Tibial nerve (tissue), 4 donors: ENCODE measurements at places on chromosomes 1 and 21. TPM values are rescaled to one million over a fixed set of nuclear protein-coding genes. Genes with fewer than 3 reads are reported as not detected.

OR2L2 gene
- not detected for total RNA-seq

MYOM3 gene
- 0.60 TPM for total RNA-seq

RHBG gene
- not detected for total RNA-seq

DNA sequence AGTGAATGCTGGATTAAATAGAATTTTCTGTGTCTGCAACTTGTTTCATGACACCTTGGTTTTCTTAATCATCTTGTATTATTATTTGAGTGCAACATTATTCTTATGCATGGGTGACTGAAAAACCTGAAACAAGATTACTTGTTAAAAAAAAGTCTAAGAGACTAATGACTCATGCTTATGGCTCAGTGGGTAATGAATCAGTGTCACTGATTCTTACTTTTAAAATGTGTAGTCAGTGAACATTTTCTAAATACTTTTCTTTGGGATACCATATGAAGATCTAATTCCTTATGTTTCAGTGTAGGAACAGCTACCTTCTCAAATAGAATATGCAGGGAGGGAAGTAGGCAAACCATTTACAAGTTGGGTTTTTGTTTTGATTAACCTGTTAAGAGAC, 65.5 kb downstream of the PRKAA2 start:
- no peak for DNase-seq

- no peak for DNase-seq
Observed at GRCh38 chr1:30049748-30050296, 673.6 kb downstream of the MATN1 start.

GRCh38 chr1:20603504-20604464, 14.9 kb downstream of the CDA start:
- no peak for DNase-seq

DNA sequence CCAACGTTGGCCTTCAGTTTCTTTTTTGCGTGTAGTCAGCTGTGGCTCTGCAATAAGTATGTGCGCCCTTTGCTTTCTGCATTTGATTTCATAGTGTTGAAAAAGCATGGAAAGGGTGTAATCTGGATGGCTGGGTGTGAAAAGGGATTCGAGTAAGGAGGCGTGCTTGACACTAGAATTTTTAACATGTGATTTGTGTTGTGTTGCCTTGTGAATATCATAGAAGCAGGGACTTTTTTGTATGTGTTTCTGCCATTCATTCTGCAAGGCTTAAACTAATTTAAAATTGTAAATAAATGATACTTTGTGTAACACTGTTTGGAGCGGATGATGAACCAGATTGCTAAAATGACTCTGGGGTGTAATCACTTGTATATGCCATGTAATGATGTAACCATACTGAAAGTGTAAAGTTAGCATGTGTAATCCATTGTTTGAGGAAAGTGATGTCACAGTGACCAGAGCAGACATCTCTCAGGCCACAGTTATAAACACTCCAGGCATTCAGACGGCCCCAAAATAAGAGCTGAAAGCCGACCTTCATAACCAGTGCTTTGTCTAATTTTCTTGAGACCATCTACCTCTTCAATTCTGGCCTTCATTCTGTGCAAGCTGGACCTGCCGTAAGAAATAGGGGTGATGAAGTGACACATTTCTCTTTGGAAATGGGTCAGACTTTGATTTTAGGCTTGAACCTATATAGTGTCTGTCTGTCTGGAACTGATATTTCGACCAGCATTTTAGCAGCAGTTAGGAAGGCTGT, 618 bp downstream of the SH3BGR start:
- DNase-seq, result no peak

DNA sequence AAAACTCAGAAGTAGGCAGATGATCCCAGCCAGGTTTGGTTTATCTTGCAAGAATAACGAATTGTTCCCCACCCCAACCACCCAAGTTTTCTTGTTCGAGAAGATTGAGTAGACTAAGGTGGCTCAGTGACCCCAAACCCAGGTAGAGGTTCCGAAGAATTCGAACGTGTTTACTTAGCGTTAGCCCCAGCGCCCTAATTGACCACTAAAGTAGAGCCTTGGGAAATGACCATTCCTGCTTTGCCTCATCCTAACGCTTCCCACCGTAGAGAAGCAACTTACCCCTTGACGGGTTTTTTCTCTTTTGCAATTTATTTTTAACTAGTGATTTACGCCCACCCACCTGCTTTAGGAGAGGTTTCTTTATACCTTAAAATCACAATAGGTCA, 870 bp downstream of the FBXO28 start:
- DNase-seq, result no peak

DNA sequence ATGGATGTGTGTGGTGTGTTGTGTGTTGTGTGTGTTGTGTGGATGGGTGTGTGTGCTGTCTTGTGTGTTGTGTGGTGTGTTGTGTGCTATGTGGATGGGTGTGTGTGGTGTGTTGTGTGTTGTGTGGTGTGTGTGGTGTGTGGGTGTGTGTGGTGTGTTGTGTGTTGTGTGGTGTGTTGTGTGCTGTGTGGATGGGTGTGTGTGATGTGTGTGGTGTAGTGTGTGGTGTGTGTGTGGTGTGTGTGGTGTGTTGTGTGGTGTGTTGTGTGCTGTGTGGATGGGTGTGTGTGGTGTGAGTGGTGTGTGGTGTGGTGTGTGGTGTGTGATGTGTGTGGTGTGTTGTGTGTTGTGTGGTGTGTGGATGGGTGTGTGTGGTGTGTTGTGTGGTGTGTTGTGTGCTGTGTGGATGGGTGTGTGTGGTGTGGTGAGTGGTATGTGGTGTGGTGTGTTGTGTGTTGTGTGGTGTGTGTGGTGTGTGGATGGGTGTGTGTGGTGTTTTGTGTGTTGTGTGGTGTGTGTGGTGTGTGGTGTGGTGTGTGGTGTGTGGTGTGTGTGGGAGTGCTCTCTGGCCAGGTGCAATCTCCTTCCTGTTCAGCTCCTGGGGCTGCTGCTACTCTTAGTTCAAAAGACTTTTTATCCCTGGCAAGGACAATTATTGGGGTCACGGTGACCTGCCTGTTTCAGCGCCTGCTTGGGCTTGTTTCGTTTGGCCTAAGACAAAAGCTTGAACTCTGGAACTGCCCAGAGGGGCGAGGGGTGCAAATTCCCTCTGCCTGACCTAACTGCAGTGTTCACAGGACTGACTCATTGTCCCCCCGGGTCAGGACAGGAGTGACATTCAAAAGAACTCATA, 101.1 kb downstream of the UBIAD1 start:
- no peak for DNase-seq

GRCh38 chr1:117812869-117813511, 116.4 kb downstream of the GDAP2 start:
- DNase-seq, result no peak
